ENCODE measurements at places on chromosomes 1 and 21. TPM values are rescaled to one million over a fixed set of nuclear protein-coding genes. Genes with fewer than 3 reads are reported as not detected.

HSD3B2 gene
- total RNA-seq = not detected

LCE3C gene
- not detected for total RNA-seq

RNU1-1 gene
- under 0.01 TPM for total RNA-seq

BRDT gene
- total RNA-seq = not detected

PTCH2 gene
- total RNA-seq = 0.97 TPM

GPR61 gene
- total RNA-seq = not detected

MUL1 gene
- total RNA-seq = 35.5 TPM

STIL gene
- total RNA-seq = 0.57 TPM

FLG2 gene
- total RNA-seq = not detected

DNA sequence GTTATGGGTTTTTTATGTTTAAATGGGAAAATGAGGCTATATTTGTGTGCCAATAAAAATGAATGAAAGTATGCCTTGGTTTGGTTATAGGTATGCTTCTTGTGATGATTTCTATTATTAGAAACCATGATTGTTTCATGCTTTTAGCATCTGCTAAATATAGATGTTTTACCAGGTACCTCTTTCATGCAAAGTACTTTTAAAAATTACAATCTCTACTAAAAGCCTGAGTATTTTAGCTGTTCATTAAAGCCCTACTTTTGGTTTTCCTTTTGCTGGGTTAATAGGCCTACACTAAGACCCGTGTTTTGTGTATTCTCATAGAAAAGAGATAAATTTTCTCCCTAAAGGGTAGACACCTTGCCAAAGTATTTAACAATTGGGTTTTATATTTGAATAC is 32.0 kb downstream of the MTF2 start:
- DNase-seq = no peak

GRCh38 chr1:153513666-153514065 is 22.1 kb downstream of the S100A6 start:
- DNase-seq = no peak

- no peak for DNase-seq
Measured at GRCh38 chr1:3491291-3492246, 37.1 kb downstream of the ARHGEF16 start.

DNA sequence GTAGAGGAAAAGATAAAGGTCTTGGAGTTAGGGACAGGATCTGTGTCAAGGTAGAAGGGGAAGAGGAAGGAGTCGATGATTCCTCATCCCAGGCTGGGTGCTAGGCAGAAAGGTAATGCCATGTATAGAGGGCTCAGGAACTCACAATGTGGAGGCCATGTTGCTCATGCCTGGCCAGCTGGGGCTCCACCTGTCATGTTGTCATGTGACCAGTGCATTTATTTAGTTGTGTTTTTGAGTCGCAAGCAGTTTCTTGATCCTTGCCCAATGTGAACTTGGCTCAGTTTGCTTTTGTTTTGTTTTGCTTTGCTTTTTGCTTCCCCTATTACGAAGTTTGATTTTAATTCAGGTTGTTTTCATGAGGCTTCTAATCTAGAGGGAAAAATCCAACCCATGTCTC is 5.7 kb downstream of the CASQ2 start:
- DNase-seq = peak; percentile 77

DNA sequence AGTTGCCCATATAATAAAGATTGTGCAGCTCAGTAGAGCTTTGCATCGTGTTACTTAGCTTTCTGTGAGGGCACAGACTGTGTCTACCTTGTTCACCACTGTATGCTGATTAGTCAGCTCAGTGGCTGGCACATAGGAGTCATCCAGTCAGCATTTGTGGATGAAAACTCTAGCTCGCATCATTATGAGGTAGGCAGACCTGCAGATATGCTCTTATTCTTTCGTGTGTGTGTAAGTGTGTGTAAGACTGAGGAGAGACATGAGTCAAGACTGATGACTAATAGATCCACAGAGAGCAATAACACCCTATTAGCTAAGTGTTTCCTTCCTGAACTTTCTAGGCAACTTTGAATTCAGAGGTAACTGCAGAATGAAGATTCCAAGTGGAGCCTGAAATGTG is 17.1 kb downstream of the TTF2 start:
- no peak for DNase-seq

GRCh38 chr21:34200288-34200905 is 127.0 kb downstream of the MRPS6 start:
- DNase-seq = peak; percentile 72

DNA sequence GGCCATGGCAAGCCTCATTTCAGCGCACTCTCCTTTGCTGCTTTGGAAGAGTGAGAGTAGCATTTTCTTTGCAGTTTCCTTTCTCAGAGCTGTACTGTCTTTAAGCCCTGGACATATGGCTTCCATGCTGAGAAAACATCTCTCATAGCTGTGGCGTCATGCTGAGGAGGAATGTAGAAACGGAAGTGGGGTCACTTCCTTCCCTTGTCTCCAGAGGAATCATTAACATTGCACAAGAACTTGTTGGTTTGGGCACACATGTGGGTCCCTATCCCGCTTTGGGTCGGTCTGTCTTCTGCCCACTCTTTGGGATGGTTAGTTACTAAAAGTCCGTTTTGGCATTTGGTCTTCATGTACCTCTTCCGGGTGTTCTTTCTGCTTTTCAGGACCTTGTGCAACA is 5.6 kb downstream of the MFN2 start:
- DNase-seq = no peak

DNA sequence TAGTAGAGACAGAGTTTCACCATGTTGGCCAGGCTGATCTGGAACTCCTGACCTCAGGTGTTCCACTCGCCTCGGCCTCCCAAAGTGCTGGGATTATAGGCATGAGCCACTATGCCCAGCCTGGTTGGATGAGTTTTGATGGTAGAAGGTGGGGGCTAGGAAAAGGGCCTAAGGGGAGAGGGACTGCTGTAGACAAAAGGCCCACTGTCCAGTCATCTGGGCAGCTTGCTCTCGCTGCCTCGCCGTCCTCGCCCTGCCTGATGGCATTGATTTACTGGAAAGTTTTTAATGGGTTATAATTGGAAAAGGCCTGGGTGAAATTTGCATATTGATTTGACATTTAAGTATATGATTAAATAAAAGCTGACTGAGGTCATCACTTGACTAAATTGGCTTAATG is 175.1 kb upstream of the CSF3R start:
- DNase-seq = no peak

DNA sequence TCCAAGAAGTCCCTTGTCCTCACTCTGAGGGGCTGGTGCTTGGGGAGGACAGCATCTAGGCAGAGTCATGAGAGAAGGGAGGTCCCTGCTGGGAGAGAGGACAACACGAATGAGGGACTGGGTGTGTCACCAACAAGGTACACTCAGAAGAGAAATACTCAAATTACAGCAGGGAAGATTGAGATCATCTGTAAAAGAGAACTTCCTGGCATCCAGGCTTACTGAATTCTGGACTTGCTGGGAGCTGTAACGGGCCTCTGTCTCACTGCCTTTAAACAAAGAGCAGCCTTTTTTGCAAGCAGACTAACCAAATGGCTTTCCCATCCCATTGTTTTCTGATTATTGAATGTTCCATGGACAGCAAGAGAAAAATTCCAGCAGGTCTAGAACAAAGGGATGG is 195.7 kb upstream of the RAB4A start:
- no peak for DNase-seq

DNA sequence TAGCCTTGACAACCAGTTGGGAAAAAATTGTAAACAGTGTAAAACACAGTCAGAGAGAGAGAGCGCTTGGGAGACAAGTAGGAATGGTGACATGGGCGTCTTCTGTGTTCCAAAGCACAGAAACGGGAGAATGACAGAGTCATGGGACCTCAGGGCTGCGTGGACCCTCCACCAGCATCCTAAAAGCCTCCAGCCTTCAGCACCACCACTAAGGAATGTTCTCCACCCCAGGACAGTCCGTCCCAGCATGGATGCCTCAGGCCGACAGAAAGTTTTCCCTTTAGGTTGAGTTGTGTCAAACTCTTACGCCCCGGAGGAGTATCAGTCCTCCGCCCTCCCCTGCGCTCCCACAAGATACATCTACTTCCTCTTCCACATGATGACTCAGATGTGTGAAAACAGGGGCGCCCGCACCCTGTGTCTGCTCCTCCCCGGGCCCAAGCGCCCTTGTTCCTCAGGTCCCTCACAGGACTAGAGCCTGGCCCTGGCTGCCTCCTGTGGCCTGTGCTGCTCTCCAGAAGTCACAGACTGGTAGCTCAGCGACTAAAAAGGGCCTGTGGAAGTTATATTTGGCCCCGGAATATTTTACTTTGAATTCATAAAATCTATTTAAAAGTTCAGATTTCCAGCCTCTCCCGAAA is 63.9 kb upstream of the EFHD2 start:
- DNase-seq = peak; percentile 93

DNA sequence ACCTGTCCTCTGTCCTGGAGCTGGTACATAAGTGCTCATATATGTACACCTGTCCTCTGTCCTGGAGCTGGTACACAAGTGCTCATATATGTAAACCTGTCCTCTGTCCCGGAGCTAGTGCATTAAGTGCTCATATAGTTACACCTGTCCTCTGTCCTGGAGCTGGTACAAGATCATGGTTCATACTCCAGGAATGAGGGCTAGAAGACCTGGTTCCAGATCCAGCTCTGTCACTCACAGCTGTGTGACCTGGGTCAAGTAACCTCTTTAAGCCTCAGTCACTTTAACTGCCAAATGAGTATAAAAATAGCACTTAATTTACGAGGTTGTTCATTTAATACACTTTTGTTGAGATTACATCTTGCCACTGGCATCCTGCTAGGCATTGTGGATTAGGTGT is 28.0 kb downstream of the SMYD3 start:
- no peak for DNase-seq

DNA sequence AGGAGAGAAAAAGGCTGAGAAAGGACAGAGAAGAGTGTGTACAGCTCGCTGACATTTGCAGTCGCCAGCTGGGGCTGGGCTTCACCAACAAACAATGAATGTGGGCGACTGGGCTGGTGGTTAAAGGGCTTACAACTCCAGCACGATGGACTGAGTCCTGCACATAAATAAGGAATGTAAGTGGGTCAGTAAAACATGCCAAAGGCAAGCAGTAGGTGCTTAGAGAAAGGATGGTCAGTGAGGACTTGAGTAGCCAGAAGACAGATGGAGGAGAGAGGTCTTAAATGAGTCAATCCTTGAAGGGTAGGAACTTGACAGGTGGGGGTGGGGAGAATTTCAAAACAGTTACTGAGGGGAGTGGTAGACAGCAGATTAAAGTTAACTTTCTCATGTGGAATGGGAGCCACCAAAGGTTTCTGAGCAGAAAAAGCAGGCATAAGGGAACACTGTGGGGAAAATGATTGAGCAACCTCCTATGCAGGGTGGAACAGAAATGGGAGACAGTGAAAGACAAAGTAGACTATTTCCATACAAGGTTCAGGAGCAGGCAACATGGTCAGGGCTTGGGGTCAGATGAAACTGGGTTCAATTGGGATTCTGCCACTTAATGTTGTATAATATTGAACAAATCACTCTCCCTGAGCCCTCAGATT is 37.4 kb downstream of the GADD45A start:
- no peak for DNase-seq

- no peak for DNase-seq
Measured at GRCh38 chr1:181818943-181819342, 242.6 kb downstream of the ZNF648 start.

- no peak for DNase-seq
Measured at GRCh38 chr1:29481031-29481430, 244.7 kb downstream of the PTPRU start.

GRCh38 chr1:164759979-164760469 is 201.0 kb downstream of the PBX1 start:
- DNase-seq = no peak

- no peak for DNase-seq
Measured at GRCh38 chr1:235863699-235864093, 3.0 kb downstream of the LYST start.

DNA sequence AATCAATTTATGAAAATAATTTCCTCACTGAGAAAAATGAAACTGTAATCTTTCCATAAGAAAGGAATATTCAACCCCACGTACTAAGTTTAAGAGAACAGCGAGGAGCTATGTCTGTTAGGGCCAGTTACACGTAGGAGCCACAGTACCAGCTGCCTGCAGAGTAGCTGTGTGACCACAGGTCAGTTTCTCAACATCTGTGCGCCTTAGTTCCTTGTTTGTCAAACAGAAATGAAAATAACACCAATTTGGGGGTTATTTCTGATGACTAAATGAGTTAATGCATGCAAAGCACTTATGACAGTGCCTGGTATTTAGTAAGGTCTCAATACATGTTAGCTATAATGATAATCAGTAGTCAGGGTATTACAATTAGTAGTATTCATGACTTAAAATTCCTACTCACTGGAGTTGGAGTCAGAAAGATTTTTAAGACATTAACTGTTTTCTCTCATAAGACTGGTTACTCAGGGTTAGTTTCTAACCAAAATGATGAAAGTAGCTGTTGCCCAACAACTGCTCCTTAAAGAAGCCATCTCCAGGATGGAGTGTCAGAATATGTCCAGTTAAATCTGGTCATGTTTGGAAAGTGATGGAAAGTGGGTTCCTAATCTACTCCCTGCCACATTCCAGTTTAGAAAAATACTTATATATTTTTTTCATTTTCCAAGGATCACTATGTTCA is 85.8 kb upstream of the ZNF648 start:
- DNase-seq = peak; percentile 55

GRCh38 chr1:58248791-58249190 is 297.7 kb downstream of the OMA1 start:
- no peak for DNase-seq

DNA sequence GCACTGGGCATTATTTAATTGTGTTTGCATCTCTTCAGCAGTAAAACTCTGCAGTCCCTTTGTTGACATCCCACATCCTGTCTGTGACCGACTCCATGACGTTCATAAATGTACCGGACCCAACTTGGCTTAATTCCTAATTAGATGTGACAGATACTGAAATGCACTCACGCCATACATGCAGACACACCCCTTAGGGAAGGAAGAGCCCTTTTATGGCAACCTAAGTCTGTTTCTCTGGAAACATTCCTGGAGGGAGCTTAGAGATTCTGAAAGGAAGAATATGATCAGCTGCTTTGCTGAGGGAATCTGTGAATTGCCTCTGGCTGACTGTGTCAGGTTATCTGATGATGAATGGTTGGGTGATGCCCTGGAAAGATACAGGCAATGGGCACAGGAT is 33.4 kb downstream of the ADAMTS5 start:
- no peak for DNase-seq

- no peak for DNase-seq
Measured at GRCh38 chr1:10866321-10867093, 70.1 kb upstream of the CASZ1 start.

DNA sequence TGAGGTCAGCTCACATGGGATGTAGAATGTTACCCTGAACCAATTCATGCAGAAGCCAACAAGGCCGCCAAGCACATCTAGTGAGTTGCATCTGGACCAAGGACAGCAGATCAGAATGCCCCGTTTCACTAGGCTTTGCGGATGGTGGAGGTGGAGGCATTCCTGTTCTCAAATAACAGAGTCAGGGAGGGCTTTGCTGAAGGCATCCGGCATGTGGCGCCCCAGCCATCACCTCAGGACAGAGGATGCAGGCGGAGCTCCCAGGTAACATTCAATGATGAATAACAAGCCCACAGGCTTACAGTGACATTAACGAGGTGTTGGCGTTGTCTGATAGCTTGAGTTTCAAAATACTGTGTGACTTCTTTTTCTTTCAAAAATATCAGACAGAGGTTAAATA is 476.2 kb downstream of the CAMTA1 start:
- DNase-seq = peak; percentile 39
